ENCODE measurements at places on chromosomes 12 and 14.
A peak's percentile ranks its signal among the peaks of the same experiment; 100 is the strongest.

- DNase-seq, result no peak
Observed at GRCh38 chr14:80315681-80316080, 104.4 kb upstream of the DIO2 start.

DNA sequence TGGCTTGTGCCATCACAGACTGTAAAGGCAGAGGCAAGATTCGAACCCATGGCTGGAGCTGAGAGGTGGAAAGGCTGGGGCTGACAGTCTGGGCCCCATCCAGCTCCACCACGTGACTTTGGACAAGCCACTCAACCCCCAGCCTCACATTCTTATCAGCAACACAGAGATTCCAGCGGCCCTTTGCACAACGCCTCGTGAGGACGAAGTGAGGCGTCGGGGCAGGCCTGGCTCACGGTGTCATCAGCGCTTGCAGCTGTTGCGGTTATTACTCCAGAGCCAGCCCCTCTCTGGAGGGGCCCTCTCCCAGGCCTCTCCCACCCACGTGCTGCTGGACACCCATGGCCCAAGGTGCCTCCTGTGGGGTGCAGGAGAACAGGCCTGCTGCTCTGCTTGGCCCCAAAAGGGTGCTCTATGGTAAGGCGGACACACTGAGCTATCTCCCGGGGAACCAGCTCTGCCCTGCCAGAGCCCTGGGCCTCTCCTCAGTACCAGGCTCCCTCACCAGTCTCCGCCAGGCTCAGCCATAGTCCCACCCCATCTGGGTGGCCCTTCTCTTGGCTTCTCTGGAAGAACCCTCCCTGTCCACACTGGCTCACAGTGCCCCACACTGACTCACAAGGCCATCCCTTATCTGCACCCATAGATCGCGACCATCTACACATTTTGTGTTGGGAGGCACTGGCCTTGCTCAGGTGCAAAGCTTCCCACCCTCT, 21.1 kb downstream of the CHGA start:
- no peak for DNase-seq

DNA sequence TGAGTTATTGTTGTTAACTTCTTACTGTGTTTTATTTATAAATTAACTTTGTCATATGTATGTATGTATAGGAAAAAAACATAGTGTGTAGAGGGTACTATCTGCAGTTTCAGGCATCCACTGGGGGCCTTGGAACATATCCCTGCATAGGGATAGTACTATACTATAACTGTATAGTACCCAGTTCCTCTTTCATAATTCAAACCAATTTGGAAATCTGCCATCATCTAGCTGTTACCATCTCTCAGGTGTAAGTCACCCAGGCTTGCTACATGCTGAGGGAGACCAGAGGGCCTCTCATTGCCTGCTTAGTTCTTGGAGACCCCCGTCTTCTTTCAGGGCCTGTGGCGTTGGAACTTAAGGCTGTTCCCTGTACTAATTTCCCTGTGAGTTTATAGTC, 12.9 kb upstream of the DCD start:
- DNase-seq, result no peak

GRCh38 chr12:82458101-82458500, 99.8 kb downstream of the METTL25 start:
- no peak for DNase-seq

DNA sequence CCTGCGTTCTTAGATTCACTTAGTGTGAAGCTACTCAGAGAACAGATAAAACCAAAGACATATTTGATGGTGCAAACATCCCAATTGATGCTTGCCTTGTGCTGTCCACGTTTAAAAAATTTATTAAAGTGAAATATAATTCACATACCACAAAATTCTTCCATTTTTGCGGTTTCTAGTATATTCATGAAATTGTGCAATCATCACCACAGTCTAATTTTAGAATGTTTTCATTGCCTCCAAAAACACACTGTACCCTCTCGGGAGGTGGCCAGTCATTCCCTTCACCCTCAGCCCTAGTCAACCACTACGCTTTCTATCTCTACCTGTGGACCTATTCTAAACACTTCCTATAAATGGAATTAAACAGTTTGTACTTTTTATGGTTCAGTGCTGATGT, 1109.2 kb downstream of the FLRT2 start:
- DNase-seq, result no peak

DNA sequence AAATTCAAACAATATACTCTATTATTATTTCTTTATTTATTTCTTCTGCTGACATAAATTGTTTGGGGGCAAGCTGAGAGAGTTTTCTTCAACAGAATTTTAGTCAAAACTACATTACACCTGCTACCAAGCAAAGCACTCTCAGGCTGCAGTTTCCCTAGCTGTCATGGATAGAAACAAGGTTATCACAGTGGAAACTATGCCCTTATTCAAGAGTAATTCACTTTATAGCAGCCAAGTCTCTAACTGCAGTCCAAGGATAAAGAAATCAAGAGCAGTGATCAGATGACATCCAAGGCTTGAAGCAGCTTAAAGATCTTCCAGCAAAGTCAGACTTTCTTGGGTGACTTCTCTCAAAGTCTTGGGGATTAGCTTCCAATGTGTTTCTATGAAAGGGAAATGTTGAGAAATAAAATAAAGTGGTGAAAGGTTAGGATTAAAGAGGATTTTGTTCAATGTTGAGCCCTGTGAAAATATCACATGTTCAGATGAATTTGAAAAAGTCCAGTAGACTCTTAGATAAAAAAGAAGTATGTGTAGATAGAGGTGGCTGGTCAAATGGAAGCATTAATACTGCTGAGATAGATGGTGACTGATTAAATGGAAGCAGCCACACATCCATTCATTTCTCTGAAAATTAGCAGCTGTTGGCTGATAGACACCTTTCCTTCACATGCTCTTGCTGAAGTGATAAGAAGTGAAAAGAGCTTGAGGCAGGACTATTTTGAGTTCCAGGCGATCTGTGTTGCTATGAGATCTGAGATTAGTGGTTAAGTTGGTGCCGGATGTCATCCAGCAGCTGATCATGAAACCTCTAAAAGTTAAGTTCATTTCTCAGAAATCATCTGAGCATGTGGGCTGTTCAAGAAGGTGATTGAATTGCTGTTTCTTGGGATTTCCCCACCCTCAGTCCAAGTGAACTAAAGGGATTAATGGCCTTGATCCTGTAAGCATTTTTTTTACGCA, 257.8 kb upstream of the BTG1 start:
- no peak for DNase-seq

GRCh38 chr12:21828779-21829178, 54.3 kb upstream of the KCNJ8 start:
- no peak for DNase-seq

DNA sequence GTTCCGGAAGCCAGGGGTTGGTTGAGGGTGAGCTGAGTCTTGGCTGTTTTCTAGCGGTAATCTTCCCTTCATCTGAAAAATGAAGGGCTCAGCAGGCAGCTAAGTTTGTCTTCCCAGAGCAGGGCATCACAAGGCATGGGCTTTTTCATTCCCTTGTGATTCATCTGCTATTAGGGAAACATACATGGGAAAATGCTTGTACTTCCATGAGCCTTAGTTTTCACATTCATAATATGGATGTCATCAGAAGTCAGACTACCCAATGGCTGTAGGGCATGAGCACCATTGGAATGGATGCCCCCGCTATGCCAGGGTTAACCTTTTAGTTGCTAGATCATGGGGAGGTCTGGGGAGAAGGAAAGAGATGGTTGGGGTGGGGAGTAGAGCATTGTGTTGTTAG, 18.7 kb downstream of the HELB start:
- DNase-seq, result no peak

DNA sequence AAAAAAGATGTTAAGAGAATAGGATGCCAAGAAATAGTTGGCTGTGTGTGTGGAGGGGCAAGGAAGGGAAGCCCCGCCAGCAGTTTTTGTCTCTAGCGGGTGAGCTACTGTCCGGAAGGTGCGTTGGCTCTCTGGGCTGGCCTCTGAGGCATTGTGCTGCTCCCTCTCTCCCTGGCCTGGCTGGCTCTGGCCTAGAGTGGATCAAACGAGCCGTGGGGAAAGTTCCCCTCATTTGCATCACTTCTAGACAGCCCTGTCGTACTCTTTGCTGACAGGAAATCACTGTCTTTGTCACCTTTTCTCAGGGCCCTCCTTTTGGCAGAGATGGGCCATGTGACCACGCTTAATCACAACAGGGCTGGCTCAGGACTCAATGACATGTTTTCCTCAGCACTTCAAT, 236.1 kb upstream of the NPAS3 start:
- DNase-seq, result peak; percentile 58

- peak; percentile 8 for DNase-seq
Observed at GRCh38 chr12:99984271-99985128, at the start of gene ANKS1B. ANKS1B (minus strand) TSS chr12:99984936; CDS start chr12:99984237, 699 bp downstream.

- no peak for DNase-seq
Observed at GRCh38 chr12:132624910-132625630, 6.5 kb downstream of the P2RX2 start.

GRCh38 chr14:104856157-104856868, 8.8 kb upstream of the CEP170B start:
- DNase-seq, result no peak

DNA sequence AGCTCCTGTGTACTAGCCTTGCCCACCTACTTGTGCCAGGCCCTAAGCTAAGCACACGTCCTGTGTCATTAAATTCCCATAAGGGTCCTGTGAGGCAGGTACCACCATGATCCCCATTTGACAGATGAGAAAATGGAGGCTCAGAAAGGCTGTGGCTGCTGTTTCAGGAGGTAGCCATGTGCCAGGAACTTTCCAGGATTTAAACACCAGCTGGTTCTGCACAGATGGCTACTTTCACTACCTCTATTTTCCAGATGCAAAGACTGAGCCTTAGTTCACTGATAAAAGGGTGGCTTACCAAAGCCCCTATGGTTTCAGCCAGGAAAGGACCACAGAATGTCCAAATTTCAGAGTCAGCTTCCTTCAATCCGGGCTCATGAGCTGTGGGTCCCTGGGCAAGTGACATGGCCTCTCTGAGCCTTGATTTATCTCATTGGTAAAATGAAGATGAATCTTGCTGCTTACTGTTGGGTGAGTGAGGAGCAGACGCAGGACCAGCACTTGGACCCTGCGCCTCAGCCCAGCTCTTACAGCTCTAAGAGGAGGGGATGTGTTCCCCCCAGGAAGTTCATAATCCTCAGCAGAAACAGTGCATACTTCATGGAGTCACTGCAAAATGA, 23.5 kb downstream of the CMKLR1 start:
- no peak for DNase-seq

GRCh38 chr12:53530920-53531319, 23.6 kb upstream of the NPFF start:
- no peak for DNase-seq

DNA sequence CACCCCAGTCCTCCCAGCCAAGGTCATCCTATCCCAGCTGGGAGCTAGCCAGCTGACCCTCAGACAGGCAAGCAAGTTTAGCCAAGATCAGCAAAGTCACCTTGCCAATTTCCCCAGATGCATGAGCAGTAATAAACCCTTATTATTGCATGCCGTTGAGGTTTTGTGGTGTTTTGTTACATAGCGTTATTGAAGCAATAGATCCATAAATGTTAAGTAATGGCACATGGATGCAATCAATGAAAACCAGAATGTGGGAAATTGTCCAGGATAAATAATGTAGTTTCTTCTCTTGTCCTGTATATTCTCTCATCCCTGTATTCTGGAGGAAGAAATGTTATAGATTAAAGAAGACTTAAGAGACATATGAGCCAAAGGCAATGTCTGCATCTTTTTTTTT, 18.0 kb upstream of the TMEM260 start:
- no peak for DNase-seq

- DNase-seq, result no peak
Observed at GRCh38 chr12:125178222-125178621, 113.0 kb downstream of the AACS start.

GRCh38 chr14:92500491-92500941, 13.1 kb upstream of the RIN3 start:
- DNase-seq, result no peak

DNA sequence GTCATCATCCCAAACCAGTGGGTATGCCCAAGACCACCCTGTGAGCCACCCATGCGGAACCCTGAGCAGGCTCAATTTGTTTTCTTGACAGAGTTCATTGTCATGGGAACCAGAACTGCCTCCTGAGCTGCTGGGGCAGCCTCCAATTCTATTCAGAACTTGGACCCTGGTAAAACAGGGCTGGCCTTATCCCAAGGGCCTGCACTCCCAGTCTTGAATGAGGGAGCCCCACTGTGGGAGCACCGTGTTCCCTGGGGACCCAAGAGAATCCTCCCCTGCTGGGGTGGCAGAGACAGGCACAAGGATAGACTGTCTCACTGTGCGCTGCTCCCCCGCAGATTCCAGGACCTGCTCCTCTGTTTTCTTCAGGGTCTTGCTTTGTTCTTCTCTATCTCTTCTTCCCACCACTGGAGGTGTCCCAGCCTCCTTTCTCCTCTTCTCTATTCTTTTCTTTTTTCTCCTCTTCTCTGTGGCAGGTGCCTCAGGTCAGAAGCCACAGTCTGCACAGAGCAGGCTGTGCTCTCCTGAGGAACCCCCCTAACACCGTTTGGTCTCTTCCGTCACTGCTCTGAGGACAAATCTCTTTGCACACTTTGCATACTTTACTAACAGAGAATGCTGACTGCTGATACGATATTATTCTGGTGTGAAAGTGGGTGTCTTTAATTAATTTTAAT, 31.2 kb upstream of the CHPT1 start:
- no peak for DNase-seq

- DNase-seq, result no peak
Observed at GRCh38 chr12:126518596-126519200, 1453.5 kb downstream of the AACS start.

GRCh38 chr14:83894568-83894967, 1635.4 kb upstream of the FLRT2 start:
- DNase-seq, result no peak

- DNase-seq, result no peak
Observed at GRCh38 chr14:37056473-37056872, 115.9 kb downstream of the SLC25A21 start.

DNA sequence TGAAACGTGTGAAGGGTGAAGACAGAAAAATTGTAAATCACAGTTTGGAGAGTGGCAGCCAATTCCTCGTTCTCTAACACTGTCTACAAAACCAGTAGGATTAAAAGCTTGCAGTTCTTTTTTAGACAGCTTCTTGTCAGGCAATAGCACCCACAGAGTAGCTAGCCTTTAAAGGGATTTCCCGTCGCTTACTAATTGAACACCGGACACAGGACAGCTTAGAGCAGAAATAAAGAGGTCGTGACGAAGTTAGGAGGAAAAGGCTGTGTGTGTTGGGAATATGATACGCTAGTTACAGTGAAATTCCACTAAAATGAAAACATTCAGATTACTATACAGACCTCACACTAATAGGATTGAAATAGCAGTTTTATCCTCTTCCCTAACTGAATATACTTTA, 149.1 kb upstream of the FLRT2 start:
- no peak for DNase-seq

GRCh38 chr14:26286081-26286912, 311.5 kb downstream of the NOVA1 start:
- no peak for DNase-seq

DNA sequence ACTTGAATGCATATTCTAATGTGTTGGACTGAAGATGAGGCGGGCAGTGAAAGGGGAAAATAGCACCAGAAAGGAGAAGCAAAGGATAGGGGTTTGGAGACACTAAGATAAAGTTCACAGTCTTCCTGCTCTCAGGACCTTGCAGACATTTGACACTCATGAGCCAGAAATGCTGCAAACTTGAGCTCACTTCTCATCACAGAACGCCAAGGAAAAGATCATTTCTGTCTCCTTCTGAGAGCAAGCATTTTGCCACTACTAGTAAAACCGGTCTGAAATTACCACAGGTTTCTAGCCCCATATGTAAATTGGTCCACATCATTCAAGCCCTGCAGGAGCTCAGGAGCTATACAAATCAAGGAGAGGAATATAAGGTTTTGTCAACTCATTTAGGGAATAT, 44.6 kb upstream of the ANO2 start:
- DNase-seq, result no peak

- DNase-seq, result no peak
Observed at GRCh38 chr14:95052016-95052585, 105.2 kb downstream of the DICER1 start.

Measured in thoracic aorta (tissue), 2 donors.